Activated CD4-positive, alpha-beta memory T cell treated with anti-CD3 and anti-CD28 coated beads, Interleukin-2, amount 10 ng/mL, durations not matched to agents 7 days and 5 days (primary cell): ENCODE measurements at places on chromosomes 12 and 14.

DNA sequence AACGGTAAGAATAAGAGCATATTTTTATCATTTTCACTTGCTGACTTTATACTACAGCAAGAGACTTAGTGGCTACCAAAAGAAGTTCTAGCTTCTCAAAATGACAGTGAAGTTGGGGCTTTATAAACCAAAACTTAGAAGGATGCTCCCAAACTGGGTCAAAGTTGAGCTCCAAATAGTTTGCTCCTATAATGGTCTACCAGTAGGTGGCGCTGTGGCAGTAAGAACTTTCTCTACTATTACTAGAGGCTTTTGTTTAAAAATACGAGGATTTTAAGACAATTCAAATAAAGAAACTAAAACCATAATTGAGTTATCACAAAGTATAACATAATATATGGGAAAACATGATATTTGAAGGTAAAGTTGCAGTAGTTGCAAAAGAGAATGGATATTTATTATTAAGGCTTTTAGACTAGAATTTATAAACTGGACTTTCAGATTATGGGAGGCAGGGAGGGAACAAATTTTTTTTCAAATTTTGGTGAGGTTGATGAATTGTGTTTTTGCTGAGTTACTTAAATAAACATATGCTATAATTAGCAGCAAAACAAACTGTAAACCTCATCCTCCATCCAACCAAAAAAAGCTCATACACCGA is 75.0 kb downstream of the TGFB3 start:
- peak; percentile 67 for DNase-seq

GRCh38 chr12:1591543-1591942 is 2.8 kb downstream of the FBXL14 start:
- DNase-seq = no peak

GRCh38 chr12:7123806-7124522 is 4.7 kb downstream of the RBP5 start:
- no peak for DNase-seq

- DNase-seq = no peak
These were observed 283.5 kb downstream of the KSR2 start for GRCh38 chr12:117685110-117685926.

- no peak for DNase-seq
These were observed 20.4 kb downstream of the AKAP3 start for GRCh38 chr12:4628406-4628805.

DNA sequence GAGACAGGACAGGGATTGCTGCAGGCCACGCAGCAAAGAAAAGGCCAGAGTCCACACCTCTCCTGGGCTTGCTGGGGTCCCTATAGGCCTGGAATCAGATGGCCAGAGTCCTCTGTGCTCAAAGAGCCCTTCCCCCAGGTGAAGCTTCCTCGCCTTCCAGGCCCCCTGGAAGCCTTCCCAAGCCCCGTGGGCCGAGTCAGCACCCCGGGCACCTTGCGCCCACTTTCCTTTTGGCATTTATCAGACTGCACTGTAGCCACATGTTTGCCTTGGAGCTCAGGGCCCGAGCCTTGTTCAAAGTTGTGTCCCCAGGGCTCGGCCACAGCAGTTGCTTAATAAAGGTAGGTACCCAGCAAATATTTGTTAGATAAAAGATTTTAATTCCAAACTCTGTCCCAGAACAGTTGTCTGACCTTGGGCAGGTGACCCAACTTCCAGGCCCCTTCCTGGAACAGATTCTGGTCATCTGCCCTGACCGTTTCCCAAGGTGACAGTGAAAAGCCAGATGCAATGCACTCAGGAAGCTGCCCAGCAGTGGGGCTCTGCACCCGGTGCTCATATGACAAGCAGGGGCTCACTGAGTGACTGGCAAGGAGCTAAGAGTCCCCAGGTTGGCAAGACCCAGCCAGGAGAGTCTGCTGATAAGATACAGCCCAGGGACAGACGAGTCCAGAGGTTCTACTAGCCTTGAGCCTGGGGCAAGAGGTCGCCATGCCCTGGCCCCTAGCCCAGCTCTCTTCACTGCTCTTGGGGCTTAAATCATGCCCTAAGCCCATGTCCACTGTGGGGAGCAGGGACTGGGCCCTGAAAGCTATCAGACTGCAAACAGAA is 81.2 kb downstream of the PITPNM2 start:
- no peak for DNase-seq
